ENCODE measurements at places on chromosomes 2 and 18.

DNA sequence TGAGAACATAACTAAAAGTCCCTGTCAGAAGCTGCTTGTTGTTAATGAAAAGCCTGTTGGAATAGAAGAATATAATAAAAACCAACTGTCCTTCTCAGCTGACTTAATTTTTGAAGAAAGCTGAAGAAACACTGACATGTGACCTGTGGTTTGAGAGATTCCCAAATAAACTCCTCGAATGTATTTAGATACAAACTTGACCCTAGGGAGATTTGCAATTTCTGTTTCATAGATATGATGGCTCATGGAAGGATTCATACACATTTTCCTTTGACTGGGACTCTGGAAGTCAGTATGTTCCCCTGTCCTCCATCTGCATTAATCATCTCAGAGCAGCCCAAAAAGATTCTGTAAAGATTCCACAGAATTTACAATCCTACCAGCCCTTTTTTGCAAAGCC lies 195.1 kb downstream of the TMEM247 start:
- DNase-seq: no peak

DNA sequence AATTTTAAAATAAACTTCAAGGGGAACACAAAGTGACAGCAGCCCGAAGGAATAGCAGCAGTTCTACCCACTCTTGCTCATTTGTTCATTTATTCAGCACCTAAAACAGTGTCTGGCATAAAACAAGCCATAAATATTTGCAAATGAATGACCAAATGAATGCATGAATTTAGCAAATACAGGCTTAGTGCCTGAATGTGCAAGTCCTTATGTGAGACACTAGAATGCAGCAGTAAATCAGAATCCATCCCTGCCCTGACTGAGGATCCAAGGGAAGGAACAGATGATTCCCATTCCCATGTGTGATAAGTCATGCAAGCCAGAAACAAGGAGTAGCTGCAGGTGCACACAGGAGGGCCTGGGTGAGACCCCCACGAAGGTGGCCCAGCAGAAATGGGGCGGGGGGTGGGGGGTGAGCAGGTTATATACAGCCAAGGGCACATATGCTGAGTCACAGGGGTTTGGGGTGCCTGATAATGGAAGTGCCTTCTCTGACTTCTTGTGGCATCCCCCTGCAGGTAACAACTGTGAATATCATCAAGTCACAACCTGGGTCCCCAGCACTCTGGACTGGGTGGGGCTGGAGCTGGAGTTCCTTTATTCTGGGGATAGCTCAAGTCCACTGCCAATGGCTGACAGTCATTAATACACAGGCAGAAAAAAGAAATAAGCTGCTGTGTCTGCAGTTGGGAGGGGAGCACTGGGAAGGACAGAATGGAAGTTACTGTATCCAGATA lies 311.9 kb downstream of the TXNL1 start:
- no peak for DNase-seq

GRCh38 chr2:174636987-174637386 lies 39.4 kb upstream of the WIPF1 start:
- DNase-seq: no peak

DNA sequence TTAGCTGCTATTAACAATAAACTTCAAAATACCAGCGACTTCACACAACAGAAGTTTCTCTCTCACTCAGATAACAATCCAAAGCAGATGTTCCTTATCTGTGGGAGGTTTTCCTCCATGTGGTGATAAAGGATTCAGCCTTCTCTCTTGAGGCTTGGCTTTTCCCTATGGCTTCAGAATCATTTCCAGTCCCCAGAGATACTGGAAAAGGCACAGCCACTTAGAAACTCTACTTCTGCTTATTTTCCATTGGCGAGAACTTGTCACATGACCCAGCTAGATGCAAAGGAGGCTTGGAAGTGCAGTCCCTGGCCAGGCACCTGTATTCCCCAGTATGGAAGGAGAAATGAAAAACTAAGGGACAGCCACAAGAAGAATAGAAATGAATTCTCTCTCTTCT lies 344.8 kb downstream of the MTX2 start:
- no peak for DNase-seq

GRCh38 chr2:177703159-177703558 lies 310.6 kb downstream of the AGPS start:
- no peak for DNase-seq

DNA sequence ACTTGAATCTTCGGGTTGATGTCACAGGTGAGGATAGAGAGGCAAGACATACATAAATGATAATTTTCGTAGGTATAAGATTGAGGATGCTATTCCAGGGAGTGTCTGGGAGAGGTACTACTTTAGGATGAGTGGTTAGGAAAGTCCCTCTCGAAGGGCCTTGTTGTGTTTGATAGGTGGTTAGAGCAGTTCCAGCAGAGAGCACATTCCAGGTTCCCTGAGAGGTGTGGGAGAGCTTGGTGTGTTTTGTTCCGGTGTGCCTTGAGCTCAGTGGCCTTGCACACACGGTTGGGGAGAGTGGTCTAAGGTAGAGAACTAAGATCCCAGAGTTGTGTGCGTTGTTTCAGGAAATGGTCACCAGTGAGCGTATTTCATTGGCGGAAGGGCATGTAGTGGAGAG lies 191.4 kb downstream of the ZNF407 start:
- no peak for DNase-seq

GRCh38 chr18:58087928-58088690 lies 44.1 kb downstream of the NEDD4L start:
- DNase-seq: no peak

- no peak for DNase-seq
These were observed 30.1 kb downstream of the SLC8A1 start for GRCh38 chr2:40421631-40422297.

DNA sequence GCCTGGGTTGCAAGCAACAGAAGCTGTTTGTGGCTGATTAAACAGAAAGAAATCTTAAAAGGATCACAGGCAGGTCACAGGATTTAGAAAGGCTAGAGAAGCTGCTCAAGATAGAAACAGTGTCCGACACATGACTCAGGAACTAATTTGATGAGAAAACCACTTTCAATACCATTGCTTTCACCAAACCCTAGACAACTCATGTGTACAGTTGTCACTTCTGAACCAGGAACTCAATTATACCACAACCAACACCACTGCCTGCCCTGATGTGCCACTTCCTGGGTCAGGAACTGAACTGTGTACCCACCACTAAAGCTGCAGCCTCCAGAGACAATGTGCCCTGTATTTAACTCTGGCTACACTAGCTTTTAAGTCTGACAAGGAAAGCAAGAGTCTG lies 56.0 kb downstream of the TMEM247 start:
- DNase-seq: no peak

- DNase-seq: no peak
These were observed 359.3 kb upstream of the TNP1 start for GRCh38 chr2:217219164-217219520.

DNA sequence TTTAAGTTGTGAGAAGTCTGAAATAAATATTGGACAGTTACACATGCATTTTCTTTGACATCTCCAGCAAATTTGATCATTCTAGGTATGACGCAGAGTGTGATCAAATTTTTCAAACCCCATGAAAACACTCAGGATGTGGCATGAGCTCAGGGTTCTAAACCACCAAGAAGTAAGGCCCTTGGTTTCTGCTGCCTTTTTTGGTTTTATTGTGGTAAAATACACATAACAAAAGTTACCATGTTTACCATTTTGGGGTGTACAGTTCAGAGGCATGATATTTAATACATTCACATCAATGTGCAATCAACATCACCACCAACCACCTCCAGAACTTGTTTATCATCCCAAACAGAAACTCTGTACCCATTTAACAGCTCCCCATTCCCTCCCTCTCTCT lies 64.3 kb upstream of the TTN start:
- no peak for DNase-seq

DNA sequence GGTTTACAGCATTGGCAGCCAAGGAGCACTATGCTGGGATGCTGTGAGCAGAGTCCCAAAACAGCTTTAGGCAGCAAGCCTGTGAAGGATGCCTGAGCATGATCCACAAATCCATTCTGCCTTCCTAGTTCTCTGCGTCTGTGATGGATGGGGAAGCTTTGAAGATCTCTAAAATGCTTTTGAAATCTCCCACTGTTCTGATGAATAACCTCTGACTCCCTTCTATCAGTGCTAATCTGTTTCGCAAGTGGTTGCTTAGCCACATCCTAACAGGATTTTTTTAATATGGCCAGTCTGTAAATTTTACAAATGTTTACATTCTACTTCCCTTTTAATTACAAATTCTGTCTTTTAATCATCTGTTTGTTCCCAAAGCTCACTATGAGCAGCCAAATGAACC lies 319.2 kb downstream of the GULP1 start:
- DNase-seq: no peak

DNA sequence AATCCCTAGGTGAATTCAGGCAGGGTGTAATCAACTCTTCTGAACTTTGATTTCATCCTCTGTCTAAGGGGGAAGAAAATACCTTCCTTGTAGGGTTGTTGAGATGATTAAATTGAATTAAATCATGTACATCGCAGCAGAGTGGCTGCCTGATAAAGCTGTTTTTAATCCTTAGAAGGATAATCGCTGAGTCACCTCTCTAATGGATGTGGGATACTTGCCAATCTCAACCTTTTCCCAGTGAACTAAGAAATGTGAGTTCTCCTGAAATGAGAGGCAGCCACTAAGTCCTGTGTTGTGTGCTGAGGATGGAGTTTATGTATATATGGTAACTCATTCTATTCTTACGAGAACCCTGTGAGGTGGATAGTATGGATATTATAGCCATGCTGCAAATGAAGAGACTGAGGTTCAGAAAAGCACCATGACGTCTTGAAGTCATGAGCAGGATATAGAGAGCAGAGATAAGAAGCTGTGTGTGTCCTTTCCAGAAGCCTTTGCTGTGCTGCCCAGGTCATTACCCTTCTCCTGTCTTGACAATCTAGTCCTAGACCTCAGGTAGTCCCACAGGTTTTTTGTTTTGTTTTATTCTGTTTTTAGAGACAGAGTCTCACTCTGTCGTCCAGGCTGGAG lies 93.3 kb downstream of the HNRNPLL start:
- DNase-seq: peak; percentile 72

GRCh38 chr2:57674743-57675142 lies 371.9 kb upstream of the VRK2 start:
- DNase-seq: no peak

DNA sequence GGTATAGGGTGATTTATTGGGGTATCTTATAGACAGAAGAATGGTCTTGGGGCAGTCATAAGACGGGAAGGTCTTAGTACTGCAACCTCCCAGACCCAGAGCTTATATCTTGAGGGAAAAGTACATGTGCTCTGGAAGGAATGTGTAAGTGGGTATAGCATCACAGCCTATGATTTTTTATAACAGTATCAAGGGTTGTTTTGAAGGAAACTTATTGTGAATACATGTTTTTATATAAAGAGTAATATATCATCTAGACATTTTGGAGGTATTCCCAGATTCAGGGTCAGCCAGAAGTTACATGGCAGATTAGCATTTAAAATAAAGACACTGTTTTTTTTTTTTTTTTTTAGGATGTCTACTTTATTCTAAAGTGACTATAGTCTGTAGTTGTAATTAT lies 47.6 kb upstream of the STON1 start:
- DNase-seq: no peak

GRCh38 chr2:224555823-224556366 lies 29.3 kb downstream of the CUL3 start:
- DNase-seq: no peak

DNA sequence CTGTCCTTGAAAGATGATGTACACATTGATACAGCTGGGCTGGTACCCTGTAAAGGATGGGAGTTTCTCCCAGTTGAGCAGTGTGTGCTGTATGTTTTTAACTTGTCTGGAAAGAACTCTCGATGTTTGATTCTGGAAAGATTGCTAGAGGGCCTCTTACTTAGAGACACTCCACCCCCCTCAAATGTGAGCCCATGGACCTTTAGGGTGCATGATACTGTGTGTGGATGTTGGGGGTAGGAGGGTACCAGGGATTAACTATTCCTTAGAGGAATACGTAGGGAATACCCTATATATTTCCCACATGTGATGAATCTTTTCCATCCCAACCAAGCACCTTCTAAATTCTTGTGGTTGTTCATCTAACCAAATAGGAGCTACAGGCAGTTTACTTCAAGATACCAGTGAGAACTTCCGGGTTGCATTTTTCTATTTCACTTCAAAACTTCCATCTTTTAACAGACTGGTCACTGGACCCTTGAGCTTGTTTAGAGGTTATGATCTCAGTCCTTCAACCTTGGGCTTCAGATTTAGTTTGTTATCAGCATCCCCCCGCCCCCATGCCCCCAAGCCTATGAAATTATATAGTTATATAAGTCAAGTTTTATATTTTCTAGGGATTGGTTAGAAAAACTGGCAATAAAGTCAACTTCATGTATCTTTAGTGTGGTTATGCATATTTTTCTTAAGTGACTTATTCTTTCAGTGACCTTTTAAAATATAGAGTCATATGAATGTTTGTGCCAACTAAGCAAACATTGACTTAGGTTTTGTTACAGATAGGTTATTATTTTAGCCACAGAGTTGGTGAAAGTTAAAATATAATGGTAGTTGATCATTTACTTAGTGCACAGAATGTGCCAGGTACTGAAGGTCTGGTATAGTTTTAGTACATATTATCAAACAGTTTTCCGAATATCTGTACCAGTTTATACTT lies 18.2 kb downstream of the AFTPH start:
- no peak for DNase-seq

DNA sequence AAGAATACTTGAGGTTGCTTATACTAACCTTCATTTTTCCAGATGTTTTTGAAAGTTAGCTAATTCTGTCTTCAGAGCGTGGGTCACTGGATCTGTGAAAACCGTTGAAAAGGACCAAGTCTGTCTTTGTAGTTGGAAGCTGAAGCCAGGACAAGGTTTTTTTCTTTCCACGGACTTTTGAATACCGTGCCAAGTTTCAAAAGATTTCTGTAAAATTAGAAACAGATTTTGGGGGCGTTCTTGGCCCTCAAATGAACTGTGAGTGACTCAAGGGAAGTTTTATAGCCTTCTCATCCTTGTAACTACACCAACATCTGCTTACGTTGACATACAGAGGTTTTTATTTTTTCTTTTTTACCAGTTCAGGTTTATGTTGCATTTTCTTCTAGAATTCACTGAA lies at the start of gene FAP:
Gene FAP (minus strand): TSS at position 152 of the 400 bp plus-strand sequence. CDS start 118 bp downstream, at position 34.
- no peak for DNase-seq

GRCh38 chr2:96616535-96616934 lies 21.6 kb downstream of the KANSL3 start:
- no peak for DNase-seq

- no peak for DNase-seq
These were observed 58.9 kb downstream of the EML4 start for GRCh38 chr2:42228101-42228500.

DNA sequence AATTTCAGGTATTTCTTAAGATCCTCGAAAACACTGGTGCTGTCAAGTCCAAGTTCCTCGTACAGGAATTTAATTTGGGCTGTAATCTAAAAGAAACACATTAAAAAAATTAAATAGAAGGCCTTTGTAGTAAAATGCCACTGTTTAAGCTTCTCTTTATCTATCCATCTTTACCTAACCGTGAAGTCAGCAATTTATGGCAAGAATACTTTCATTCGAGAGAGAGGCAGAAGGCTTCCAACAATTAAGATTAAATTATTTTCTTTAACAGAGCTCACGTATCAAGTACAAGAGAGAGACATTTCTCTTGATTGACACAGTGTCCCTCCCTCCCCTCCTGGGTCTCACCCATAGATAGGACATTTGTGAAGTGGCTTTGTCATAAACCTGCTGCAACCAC lies 39.9 kb downstream of the PREPL start:
- DNase-seq: no peak
